ENCODE measurements at places on chromosomes 16 and 17.
A peak's percentile ranks its signal among the peaks of the same experiment; 100 is the strongest.

DNA sequence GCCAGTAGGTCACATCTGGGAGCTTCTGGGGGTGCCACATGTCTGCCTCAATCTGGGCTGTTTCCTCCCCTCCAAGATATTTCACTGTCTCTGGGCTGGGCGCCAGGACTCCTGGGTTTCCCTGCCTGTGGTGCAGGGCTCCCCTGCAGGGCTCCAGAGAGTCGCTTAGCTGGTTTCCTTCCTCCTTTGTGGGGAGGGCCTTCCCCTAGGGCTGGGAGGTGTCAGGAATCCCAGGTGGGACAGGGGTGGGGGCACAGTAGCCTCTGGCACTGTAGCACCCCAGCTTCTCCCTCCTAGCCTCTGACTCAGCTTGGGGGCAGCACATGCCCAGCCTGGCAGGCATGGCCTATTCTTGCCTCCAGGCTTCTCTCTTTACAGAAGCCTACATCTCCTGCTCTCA is 2.6 kb downstream of the RARA start:
- no peak for DNase-seq

GRCh38 chr17:79810130-79811010 is 13.5 kb upstream of the CBX8 start:
- DNase-seq, result peak; percentile 31

DNA sequence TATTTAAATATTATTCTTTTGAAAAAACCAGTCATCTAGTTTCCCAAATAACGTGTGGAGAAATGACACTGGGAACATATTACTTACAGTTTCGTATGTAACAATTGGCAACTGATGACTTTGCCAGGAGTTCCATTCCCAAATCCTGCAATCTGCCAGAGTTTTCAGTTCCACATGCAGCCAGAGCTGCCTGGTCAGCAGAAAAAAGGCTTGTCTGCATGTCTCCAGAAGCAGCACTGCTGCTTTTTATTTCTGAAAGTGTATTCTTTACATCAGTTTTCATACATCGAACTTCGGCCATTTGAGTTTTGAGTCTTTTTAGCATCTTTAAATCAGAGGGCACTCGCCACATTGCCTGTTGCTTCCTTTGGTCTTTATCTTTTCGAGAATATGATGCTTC is 78.4 kb downstream of the TRIM37 start:
- DNase-seq, result no peak

DNA sequence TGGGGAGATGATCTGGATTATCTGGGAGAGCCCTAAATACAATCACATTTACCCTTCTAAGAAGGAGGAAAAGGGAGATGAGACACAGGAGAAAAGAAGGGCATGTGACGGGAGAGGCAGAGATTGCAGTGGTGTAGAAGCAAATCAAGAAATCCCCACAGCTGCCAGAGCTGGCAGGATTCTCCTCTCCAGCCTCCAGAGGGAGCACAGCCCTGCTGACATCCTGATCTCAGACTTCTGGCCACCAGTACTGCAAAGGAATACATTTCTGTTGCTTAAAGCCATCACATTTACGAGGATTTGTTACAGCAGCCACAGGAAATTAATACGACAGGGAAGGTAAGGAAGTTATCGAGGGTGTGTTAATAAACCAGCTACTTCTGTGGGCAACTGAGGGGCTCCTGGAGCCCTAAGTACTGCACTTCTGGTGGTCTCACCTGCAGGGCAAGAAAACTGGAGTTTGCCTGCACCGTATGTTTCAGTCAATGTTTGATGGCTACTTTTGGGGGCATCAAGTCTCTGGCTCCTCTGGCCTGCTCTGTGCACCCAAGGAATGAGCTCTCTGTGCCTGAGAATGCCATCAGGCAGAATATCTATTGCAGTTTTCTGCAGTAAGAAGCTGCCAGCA is 22.9 kb upstream of the CDH13 start:
- no peak for DNase-seq

DNA sequence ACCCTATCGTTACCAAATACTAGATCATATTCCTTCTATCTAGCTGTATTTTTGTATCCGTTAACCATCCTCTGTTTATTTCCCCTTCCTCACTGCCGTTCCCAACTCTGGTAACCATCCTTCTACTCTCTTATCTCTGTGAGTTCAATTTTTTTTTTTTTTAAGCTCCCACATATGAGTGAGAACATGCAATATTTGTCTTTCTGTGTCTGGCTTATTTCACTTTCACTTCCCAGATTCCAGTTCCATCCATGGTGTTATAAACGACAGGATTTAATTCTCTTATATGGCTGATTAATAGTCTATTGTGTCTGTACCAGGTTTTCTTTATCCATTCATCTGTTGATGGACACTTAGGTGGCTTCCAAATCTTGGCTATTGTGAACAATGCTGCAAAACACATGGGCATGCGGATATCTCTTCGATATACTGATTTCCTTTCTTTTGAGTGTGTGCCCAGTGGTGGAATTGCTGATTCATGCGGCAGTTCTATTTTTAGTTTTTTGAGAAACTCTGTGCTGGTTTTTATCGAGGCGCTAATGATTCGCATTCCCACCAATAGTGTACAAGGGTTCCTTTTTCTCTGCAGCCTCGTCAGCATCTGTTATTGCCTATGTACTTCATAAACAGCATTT is 599.6 kb downstream of the TMEM114 start:
- DNase-seq, result no peak

- no peak for DNase-seq
These were observed 2.0 kb upstream of the INPP5K start for GRCh38 chr17:1518410-1518809.

- no peak for DNase-seq
These were observed 17.1 kb downstream of the DGKE start for GRCh38 chr17:56851008-56851407.

GRCh38 chr16:364595-365491 is 5.5 kb downstream of the MRPL28 start:
- no peak for DNase-seq
